ENCODE measurements at places on chromosomes 16 and 17. TPM values are rescaled to one million over a fixed set of nuclear protein-coding genes. Genes with fewer than 3 reads are reported as not detected.

The SOX9 gene
- not detected for total RNA-seq

The ZNF213 gene
- 3.4 TPM for total RNA-seq

The CETP gene
- total RNA-seq: 2.3 TPM

The KIFC3 gene
- total RNA-seq: 0.70 TPM

The CDT1 gene
- total RNA-seq: 0.42 TPM

DNA sequence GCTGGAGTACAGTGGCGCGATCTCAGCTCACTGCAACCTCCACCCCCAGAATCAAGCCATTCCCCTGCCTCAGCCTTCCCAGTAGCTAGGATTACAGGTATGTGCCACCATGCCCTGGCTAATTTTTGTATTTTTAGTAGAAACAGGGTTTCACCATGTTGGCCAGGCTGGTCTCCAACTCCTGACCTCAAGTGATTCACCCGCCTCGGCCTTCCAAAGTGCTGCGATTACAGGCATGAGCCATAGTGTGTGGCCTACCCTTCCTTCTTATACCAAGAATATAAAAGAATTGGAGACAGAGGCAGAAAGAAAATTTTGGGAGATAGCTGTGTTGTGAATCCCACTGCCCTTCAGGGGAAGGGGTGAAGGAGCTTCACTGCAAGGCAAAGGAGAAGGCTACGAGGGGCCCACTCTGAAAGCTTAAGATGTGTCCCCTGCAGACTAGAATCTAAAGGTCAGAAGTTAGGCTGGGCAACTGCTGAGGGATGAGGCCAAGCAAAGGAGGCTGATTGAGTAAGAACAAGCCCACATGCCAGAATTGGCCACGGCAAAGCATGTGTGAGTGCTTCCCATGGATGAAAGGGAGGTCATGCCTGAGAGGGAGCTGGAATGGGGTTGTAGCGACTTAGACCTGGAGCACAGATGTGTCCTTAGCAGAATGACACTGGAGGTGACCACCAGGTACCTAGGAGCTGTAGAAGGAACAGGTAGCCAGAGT is 8.4 kb upstream of the CRYBA1 start:
- no peak overlapping the region for H3K27ac ChIP-seq
- no peak for DNase-seq
- no peaks in the 10 kb centered on the region for H3K27me3 ChIP-seq
- peaks cover 2% of the 10 kb centered on the region for H3K4me1 ChIP-seq

DNA sequence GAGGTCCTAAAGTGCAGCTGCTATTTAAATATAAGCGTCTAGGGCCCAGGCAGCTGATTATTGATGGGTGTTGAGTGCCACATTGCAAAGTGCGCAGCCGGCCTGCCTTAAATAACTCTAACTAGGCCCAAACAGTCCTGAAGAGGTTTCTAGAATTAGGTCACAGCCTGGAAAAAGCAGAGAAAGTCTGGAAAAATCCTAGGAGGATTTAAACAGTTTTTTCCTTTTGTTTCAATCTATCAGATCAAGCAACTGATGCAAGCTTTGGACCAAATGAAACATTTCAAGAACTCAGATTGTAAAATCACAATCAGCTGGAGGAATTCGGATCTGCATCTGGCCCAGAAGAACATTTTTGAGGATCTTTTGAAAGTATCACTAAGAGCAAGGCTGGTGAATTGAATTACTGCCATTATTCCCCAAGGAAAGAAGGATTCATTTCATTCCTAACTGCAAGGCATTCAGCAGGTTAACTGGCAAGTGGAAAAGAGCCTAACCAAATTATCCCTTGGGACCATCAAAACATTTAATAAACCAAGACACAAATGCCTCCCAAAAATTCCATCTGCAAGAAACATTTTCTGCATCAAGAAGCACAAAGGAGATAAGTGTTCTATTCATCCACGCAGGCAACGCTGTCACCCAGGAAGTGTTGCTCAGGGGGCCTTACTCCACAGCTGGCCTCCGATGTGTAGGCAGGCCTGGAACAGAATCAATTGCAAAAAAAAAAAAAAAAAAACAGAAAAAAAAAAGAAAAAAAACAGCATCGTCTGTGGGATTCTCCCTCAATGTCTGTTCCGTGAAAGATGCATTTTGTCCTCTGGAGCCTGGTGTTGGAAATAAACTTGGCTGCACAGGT is 46.1 kb downstream of the IRX3 start:
- H3K27ac ChIP-seq: no peak overlapping the region
- no peaks in the 10 kb centered on the region for H3K4me1 ChIP-seq

DNA sequence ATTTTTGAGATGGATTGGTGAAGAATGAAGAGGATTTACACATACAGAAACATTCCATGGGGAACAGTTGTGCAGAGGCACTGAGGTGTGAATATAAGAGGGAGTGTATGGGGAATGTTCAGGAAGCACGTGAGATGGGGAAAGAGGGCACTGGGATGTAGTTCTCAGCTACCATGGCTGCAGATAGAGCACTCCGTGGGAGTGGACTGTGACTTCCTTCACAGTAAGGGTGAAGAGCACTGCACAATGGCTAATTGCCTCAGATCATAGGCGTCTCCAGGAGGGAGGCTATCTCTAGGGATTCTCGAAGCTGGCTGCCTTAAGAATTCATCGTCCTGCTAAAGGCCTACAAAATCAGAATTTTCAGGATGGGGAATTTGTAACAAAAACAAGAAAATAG is 7.0 kb downstream of the YPEL2 start:
- peaks cover 55% of the 10 kb centered on the region for H3K4me1 ChIP-seq
- no peak overlapping the region for H3K27ac ChIP-seq
- DNase-seq: no peak
- H3K4me3 ChIP-seq: no peak overlapping the region
- no peaks in the 10 kb centered on the region for H3K36me3 ChIP-seq

DNA sequence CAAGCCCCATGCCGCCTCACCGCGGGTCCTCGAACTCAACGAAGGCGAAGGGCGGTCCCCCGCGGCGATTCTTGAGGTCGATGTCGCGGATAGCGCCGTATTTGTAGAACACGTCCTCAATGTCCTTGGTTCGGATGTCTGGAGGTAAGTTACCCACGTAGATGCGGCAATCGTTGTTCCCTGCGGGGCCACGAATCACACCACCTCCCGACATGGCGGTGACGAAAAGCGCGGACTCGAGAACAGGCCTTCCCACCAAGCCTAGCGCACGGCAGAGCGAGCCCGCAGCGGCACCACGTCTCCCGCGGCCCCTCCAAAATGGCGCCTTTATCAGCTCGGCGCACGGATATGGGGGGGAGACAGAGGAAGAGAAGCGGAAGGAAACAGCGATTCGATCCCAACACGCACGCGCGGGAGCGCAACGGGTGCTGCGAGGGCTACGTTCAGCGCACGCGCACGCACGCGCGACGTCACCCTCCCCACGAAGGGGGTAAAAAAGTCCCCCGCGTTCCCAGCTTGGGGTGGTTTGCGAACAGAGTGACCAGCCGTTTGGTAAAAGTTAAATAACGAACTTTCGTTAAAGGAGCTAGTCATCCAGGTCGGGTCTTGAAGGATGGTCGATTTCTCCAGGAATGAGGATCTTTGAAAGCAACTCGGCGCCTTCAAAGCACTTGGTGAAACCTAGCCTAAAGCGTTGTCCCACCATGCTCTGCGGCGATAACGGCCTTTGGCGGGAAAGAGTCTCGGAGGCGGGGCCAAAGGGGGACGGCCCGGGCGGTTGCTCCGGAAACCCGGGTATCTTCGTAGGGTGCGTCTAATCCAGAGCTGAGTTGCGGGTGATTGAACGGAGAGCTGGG is at the start of gene SRSF1:
Gene SRSF1, minus strand, starts transcription at position 323 of the 857 bp plus-strand sequence. Its CDS starts 109 bp downstream, at position 214.
- H3K27me3 ChIP-seq: no peaks in the 10 kb centered on the region
- peak within 1 kb of the TSS; percentile 99 for H3K27ac ChIP-seq
- peak; percentile 94 for DNase-seq
- peaks cover 11% of the 10 kb centered on the region for H3K36me3 ChIP-seq
- peak within 1 kb of the TSS; percentile 98 for H3K4me3 ChIP-seq

- peaks cover 13% of the 10 kb centered on the region for H3K4me1 ChIP-seq
- H3K27me3 ChIP-seq: no peaks in the 10 kb centered on the region
- H3K27ac ChIP-seq: peak overlapping the region; percentile 81
- DNase-seq: no peak
- peaks cover 7% of the 10 kb centered on the region for H3K36me3 ChIP-seq
Measured at GRCh38 chr17:63402431-63403212, 43.5 kb downstream of the CYB561 start.

GRCh38 chr16:85667841-85668413 is 20.8 kb downstream of the GINS2 start:
- H3K27ac ChIP-seq: no peak overlapping the region
- no peak for DNase-seq
- H3K36me3 ChIP-seq: peaks cover 5% of the 10 kb centered on the region

GRCh38 chr17:68731465-68731864 is 130.3 kb upstream of the FAM20A start:
- H3K4me1 ChIP-seq: no peaks in the 10 kb centered on the region
- H3K27me3 ChIP-seq: peaks cover 23% of the 10 kb centered on the region
- no peak overlapping the region for H3K4me3 ChIP-seq
- H3K36me3 ChIP-seq: no peaks in the 10 kb centered on the region
- H3K27ac ChIP-seq: no peak overlapping the region

DNA sequence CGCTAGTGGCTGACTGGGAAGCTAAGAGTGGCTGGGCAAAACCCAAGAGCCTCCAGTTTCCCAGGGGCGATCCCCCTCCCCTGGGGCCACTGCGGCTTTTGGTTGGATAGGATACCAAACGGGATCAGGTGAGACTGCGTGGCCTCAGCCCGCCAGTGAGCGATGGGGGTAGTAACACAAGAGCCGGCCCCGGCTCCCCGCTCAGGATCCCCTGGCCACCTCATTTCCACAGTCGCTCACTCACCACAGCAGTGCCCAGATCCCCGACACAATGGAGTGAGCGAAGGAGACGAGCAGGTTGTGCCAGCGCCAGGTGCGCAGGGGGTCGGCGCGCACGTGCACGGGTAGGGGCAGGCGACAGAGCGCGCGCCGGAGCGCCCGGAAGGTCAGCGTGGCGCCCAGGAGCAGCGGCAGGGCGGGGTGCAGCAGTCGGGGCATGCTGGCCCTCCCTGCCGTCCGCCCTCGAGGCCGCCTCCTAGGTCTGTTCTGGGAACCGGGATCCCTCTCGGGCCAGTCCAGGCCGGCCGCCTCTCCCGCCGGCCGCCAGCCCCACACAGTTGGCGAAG is 290 bp downstream of the TLCD1 start:
- H3K36me3 ChIP-seq: peaks cover 3% of the 10 kb centered on the region
- peaks cover 57% of the 10 kb centered on the region for H3K4me1 ChIP-seq

GRCh38 chr17:32266389-32267301 is 1.0 kb downstream of the RHBDL3 start:
- peaks cover 4% of the 10 kb centered on the region for H3K36me3 ChIP-seq
- no peak for DNase-seq
- H3K4me1 ChIP-seq: peaks cover 30% of the 10 kb centered on the region
- no peak overlapping the region for H3K27ac ChIP-seq

GRCh38 chr17:48499248-48499647 is 31.6 kb downstream of the HOXB1 start:
- DNase-seq: no peak
- H3K4me1 ChIP-seq: peaks cover 2% of the 10 kb centered on the region

- no peaks in the 10 kb centered on the region for H3K27me3 ChIP-seq
- DNase-seq: no peak
- no peaks in the 10 kb centered on the region for H3K36me3 ChIP-seq
- H3K4me1 ChIP-seq: peaks cover 31% of the 10 kb centered on the region
- no peak overlapping the region for H3K4me3 ChIP-seq
Measured at GRCh38 chr17:4902540-4902939, 358 bp downstream of the CHRNE start.

- DNase-seq: no peak
- H3K36me3 ChIP-seq: peaks cover under 1% of the 10 kb centered on the region
- H3K4me1 ChIP-seq: no peaks in the 10 kb centered on the region
- no peak overlapping the region for H3K27ac ChIP-seq
- H3K27me3 ChIP-seq: no peaks in the 10 kb centered on the region
Measured at GRCh38 chr17:69098625-69099024, 37.9 kb upstream of the ABCA9 start.

- H3K27ac ChIP-seq: no peak overlapping the region
- peaks cover 3% of the 10 kb centered on the region for H3K36me3 ChIP-seq
- peaks cover 5% of the 10 kb centered on the region for H3K4me1 ChIP-seq
- DNase-seq: no peak
- H3K27me3 ChIP-seq: no peaks in the 10 kb centered on the region
Measured at GRCh38 chr17:66803474-66803951, 31.4 kb upstream of the CACNG5 start.

- no peaks in the 10 kb centered on the region for H3K36me3 ChIP-seq
- peaks cover 23% of the 10 kb centered on the region for H3K27me3 ChIP-seq
- H3K4me3 ChIP-seq: no peak overlapping the region
- H3K4me1 ChIP-seq: peaks cover 2% of the 10 kb centered on the region
Measured at GRCh38 chr17:59527931-59528330, 37.5 kb upstream of the DHX40 start.

GRCh38 chr16:30032083-30032819 is 1.2 kb upstream of the TLCD3B start:
- H3K36me3 ChIP-seq: peaks cover 10% of the 10 kb centered on the region
- peak overlapping the region; percentile 55 for H3K4me3 ChIP-seq
- peak; percentile 39 for DNase-seq
- peaks cover 35% of the 10 kb centered on the region for H3K27me3 ChIP-seq
- H3K27ac ChIP-seq: no peak overlapping the region

- DNase-seq: no peak
- no peak overlapping the region for H3K4me3 ChIP-seq
- peaks cover 4% of the 10 kb centered on the region for H3K4me1 ChIP-seq
- H3K27ac ChIP-seq: no peak overlapping the region
- no peaks in the 10 kb centered on the region for H3K27me3 ChIP-seq
Measured at GRCh38 chr16:11966173-11966572, 1.2 kb downstream of the TNFRSF17 start.

GRCh38 chr16:21101631-21102420 is 48.8 kb downstream of the DNAH3 start:
- no peak overlapping the region for H3K27ac ChIP-seq
- peaks cover 68% of the 10 kb centered on the region for H3K27me3 ChIP-seq
- no peaks in the 10 kb centered on the region for H3K4me1 ChIP-seq
- no peak for DNase-seq
- no peaks in the 10 kb centered on the region for H3K36me3 ChIP-seq
- no peak overlapping the region for H3K4me3 ChIP-seq

DNA sequence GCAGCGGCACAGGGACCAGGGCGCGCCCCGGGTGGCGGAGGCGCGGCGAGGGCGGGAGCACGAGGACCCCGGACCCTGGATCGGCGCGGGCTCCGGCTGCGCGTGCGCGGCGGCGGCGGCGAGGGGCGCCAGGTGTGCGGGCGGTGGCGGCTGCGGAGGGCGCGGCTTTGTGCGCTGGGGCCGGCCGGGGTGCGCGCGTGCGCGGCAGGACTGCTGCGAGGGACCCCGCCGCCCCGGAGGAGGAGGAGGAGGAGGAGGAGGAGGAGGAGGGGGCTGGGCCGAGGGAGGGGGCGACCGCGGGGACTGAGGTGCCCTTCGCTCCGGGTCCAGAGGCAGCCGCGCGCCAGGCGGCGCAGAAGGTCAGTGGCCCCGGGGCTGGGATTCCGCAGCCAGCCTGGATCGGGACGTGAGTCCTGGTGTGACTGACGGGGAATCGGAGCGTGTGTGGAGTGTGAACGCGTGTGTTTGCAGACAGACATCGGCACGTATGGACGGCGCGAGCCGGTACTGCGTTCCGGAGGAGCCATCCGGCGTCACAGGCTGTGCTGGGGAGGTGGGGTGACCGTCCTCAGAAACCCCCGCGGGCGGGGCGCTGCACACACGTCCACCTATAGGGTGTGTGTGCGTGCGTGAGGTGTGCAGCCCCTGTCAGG is 19.5 kb upstream of the RAP1GAP2 start:
- H3K4me1 ChIP-seq: peaks cover 14% of the 10 kb centered on the region
- H3K27ac ChIP-seq: no peak overlapping the region
- peaks cover 46% of the 10 kb centered on the region for H3K27me3 ChIP-seq

- no peak for DNase-seq
- peaks cover 40% of the 10 kb centered on the region for H3K27me3 ChIP-seq
- peak overlapping the region; percentile 60 for H3K27ac ChIP-seq
- H3K4me1 ChIP-seq: no peaks in the 10 kb centered on the region
Measured at GRCh38 chr17:29051731-29052130, 8.8 kb downstream of the PIPOX start.

- no peaks in the 10 kb centered on the region for H3K4me1 ChIP-seq
- no peak overlapping the region for H3K27ac ChIP-seq
- peaks cover 29% of the 10 kb centered on the region for H3K27me3 ChIP-seq
- H3K4me3 ChIP-seq: no peak overlapping the region
- no peak for DNase-seq
- peaks cover 4% of the 10 kb centered on the region for H3K36me3 ChIP-seq
Measured at GRCh38 chr16:65120831-65121721, 787 bp downstream of the CDH11 start.
